ENCODE measurements at places on chromosomes 7 and 10.

DNA sequence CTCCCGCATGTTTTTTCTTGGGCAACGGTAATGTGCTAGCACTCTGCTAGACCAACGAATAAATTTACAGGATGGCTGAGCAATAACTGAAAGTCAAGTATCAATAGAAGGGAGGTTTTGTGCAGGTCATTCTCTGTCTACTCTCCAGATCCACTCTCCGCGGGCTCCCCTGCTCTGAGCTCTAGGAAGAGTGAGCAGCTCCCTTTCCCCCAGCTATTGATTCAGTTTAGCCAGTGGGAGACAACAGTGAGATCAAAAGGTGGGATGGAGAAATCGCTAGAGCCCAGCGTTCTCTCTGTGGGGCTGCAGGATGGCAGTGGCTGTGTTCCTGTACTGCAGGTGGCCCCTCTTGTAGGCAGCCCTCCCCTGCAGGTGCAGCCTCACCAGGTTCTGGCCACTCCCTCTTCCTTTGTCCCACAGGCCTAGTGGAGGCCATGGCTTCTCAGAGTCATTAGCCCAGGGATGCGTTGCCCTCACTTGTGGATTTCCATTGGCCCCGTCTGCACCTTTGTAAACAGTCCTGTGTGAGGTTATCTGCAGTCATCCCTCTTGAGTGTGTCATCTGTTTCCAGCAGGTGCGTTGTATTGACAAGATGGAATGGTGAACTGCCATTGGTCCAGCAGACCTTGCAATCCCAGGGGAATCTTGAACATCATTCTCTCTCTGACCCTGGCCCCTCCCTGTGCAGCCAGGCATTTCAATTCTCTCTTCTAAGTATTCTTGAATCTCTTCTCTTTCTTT is 11.1 kb downstream of the MSRB2 start:
- DNase-seq: no peak

GRCh38 chr7:74101061-74101681 is 17.6 kb downstream of the LIMK1 start:
- DNase-seq: no peak

DNA sequence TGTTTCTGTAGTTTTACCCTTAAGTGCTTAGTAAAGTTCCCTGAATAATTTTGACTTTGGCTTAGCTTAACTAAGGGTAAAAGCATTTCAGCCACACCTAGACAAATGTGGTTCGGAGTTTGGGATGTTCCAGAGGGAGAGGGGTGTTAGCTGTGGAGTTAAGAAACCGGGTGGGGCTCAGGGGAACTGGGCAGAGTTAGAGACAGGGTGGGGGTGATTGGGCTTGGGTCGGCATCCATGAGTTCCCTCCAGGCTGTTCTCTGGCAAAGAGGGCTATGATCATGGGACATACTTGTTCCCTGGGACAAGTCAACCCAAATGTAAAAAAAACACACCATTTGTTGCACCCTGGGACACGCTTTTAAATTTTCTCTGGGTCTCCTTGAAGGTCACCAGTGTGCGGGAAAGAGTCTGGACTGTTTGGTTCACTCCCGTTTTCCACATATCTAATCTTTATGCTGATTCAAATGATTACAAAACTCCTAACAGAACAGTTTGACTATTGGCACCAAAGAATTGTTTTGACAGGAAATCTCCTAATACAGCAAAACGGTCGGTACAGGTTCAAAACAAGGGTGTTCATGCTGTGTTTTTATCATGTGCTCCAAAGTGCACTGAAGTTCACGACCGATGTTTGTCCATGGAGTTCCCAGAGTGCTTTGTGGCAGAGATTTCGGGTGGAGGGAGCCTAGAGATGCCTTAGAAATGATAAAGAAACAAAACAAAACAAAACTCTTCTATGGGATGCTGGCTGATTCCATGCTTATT is 56.5 kb downstream of the PLXDC2 start:
- DNase-seq: no peak

DNA sequence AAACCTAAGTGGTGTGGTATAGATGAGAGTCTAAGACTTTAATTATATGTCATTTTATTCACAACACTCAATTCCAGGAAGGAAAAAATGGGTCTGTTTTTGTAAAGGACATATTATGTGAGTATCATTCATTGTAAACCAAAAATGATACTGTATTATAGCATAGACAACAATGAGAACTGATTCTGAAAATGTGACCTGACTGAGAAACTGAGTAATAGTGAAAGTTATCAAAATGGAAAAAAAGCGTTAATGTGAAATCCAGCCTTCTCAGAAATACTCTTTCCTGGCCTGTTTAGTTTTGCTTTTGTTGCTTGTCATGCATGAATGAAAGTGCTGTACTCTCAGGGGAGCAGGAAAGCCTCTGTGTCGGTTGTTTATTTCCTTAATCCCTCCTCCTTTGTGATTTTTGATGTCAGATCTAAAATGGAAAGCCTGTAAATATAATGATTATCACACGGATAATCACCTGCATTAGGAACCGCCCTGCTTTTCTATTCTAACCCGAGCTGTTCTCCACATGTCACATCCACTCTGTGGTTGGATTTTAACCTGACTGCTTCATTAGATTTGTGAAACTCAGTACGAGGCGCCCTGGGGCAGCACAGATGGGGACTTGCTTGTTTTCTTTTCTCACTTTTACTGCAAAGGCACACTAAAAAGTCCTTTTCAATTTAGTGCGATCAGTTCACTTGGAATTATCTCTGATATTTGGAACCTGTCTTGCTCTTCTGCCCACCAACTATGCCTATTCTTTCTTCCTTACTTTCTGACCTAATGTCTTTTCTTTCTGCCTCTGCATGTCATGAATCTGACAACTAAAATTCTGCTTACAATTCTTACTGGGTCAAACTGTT is 240.9 kb upstream of the KAT6B start:
- DNase-seq: no peak

GRCh38 chr7:105974471-105974870 is 11.4 kb downstream of the CDHR3 start:
- DNase-seq: no peak

GRCh38 chr10:34094146-34094696 is 720.9 kb downstream of the PARD3 start:
- DNase-seq: no peak

- no peak for DNase-seq
Observed at GRCh38 chr10:52481986-52482555, 168.0 kb downstream of the DKK1 start.

GRCh38 chr10:451021-451471 is 238.4 kb downstream of the DIP2C start:
- no peak for DNase-seq

- no peak for DNase-seq
Observed at GRCh38 chr10:35707642-35708425, 65.7 kb upstream of the FZD8 start.

DNA sequence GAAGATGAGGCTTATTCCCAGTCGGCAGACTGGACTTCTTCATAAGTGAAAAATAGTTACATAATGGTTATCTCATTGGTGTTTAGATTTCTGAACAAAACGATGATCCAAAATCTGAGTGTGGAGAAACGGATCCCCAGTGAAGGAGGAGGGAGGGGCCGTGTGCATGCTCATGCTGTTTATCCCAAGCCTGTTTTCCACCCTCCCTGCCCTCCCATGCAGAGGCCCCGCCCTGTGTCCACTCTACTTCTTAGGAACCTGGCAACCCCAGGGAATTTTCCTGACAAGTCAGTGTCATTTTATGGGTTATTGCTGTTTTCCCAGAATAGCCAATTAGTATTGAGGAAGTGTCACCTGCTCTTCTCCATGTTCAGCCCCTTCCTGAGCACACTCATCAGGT is 174.0 kb downstream of the CELF2 start:
- no peak for DNase-seq

GRCh38 chr10:129971381-129972144 is 7.5 kb upstream of the EBF3 start:
- DNase-seq: no peak

GRCh38 chr10:44032216-44032615 is 352.7 kb downstream of the CXCL12 start:
- DNase-seq: no peak

DNA sequence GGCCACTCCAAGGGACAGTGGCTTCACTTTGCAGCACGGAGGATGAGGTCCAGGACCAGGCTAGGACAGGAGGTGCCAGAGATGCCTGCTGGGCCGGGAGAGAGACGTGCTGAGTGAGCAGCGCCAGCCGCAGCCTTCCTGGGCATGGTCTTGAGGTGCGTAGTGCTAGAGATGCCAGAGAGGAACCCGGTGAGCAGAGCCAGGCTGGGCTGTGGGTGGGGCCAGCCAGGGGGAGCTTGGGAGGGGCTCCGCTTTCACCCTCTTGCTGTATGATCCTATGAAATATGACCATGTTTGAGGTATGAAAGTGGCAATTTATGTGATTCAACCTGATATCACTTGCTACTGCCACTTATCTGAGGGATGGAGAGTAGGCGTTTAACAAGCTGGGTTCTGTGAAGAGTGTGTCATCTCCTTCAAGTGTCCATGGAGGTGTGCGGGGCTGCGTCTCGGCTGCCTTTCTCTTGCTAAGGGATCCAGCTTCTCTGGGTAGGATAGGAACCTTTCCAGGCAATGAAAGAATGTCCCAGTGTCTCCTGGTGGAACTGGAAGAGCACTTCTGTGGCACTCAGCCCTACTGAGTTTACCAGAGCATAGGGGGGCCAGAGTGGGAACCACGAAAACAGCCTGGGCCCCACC is 518.4 kb upstream of the FOXK1 start:
- DNase-seq: no peak

DNA sequence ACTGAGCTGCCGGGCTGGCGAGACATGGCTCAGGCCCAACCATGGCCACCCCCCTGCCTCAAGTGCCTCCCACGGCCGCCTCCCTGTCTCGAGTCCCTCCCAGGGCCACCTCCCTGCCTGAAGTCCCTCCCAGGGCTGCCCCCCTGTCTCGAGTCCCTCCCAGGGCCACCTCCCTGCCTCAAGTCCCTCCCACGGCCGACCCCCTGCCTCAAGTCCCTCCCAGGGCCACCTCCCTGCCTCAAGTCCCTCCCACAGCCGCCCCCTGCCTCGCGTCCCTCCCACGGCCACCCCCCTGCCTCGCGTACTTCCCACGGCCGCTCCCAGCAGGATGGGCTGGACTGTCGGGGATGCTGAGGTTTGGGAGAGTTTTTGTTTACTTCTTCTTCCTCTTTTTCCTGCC is 462.5 kb downstream of the PTPRN2 start:
- DNase-seq: no peak

- no peak for DNase-seq
Observed at GRCh38 chr10:104288355-104288754, 19.4 kb downstream of the GSTO2 start.

GRCh38 chr7:31082017-31082416 is 29.9 kb downstream of the ADCYAP1R1 start:
- no peak for DNase-seq

DNA sequence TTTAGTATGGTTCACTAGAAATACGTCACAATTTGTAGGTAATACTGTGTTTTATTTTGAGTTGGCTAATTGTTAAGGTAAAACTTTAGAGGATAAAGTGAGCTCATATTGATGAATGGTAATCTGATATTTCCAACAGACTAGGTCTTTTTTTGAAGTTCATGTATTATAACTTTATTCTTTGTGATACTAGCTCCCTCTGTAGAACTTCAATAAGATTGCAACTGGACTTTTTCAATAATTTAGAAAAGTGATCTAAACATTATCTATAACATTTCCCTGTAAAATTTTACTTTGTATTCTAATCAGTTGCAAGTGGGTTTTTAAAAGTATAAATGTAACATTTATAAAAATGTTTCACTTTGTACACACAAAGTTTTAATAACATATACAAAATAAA is 83.5 kb downstream of the ADK start:
- DNase-seq: no peak

GRCh38 chr7:44216521-44217222 is 15.9 kb downstream of the YKT6 start:
- no peak for DNase-seq

DNA sequence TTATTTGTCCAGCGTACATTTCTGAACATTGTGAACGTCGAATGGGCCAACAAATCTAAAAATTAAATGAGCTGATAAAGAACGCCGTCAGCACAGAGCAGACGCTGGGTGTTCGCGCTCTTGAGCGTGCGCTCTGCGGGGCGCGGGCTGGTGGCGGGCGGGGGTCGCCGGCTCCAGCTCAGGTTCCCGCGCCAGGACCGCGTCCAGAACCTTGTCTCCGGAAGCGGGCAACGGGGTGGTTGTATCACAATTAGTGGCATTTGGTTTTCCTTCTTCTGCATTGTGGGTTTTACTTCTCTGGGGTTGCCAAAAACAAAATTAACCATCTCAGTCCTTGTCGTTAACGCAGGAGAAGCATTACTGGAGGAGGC is 2.4 kb downstream of the CYP2E1 start:
- DNase-seq: no peak

DNA sequence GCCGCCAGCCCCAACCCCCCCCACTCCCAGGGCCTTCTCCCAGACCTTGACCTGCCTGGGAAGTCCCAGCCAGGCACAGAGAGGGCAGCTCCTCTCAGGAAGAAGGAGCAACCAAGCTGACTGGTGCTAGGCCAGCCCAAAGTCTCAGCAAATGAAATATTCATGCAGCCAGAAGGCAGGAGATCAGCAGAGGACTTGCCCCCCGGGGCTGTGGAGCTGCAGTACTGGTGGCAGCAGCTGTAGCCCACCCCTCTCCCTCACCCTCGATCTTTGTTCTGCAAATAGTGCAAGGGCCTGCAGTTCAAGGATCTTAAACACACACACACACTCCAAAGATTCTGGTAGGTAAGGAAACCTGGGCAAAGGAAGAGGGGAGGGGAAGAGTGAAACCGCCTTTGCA is 3.5 kb upstream of the SRRM3 start:
- no peak for DNase-seq

DNA sequence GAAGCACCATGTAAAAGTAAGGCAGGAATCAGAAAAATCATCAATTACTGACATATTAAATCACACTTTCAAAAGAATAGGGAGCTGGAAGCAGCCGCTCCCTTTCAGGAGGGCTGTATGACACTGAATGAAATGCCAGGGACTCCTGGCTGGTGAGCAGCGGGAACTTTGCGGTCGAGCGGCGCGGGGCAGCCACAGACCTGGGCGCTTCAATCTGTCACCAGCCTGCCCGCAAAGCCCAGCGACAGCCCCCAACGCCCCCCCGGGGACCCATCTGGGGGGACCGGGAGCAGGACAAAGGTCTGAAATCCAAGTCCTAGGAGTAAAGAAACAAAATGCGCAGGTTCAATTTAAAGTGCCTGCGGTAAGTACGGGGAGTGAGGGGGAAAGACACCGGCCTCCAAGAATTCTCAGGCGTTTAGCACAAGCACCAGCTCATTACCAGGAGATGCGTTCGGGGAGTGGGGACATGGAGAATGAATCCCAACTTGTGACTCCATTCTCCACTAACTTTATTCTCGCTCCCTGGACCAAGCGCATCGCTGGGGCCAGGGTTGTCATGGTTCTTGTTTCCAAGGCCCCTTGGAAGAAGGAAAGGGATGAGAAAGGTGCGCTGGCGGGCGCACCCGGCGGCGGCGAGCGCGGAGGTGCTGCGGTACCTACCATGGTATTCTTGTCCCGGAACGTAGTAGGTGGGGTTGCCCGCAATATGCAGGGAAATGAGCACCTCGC is 824 bp downstream of the RELN start:
- DNase-seq: no peak

GRCh38 chr7:34281260-34281659 is 375.9 kb downstream of the BMPER start:
- no peak for DNase-seq

DNA sequence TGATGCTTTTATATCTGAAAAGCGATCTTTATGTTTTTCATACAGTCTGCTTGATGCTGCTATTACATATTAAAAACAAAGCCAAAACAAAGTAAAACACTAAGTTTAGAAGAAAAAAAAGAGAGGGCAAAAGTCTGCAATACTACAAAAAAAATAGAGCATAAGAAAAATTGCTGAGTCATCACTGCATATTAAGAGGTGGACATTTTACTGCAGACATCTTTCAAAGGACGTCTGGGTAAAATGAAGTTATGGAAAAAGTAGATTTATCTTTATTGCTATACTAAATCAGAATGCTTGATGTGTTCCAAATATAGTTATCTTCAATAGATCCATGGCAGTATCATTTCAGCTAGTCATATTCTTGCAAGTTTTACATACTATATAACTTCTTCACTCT is 172.0 kb downstream of the MAGI2 start:
- no peak for DNase-seq

Data from NCI-H524 treated with DMSO at 0.1 percent for 48 hours (cell line).